Right kidney (tissue), 9 donors: ENCODE measurements at places on chromosomes 6 and 20.

- no peak for DNase-seq
Measured at GRCh38 chr20:48342822-48343513, 484.8 kb downstream of the PREX1 start.

DNA sequence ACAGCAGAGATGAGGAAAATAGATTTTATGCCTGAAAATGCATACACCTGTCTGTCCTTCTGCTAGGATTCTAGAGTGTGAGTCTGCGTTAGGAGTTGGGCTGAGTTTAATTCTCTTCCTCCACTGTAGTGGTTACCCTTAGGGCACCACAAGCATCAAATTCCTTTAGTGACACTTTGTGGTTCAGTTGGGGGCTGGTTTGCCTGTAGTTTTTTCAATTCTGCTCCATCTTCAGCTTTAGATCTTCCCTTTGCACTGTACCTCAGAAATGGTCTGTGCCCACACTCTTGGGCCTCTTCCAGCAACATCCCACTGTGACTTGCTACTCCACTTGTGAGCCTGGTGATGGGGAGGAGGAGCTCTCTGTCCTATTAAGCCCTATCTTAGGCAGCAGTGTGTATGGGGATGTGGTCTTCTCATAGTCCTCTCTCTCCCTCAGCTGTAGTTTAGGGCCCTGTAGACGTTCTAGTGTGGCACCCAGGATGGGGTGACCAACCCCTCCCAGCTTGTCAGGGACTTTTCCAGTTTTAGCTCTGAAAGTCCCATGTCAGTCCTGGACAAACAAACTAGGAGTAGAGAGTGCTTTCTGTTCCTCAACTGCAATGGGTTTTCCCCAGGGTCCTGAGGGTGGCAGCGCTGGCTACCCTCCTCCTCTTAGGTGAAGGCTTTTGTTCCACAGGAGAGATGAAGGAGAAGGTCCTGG is 19.7 kb upstream of the OGFRL1 start:
- DNase-seq = no peak

- no peak for DNase-seq
Measured at GRCh38 chr20:39146394-39146793, 184.2 kb downstream of the DHX35 start.

DNA sequence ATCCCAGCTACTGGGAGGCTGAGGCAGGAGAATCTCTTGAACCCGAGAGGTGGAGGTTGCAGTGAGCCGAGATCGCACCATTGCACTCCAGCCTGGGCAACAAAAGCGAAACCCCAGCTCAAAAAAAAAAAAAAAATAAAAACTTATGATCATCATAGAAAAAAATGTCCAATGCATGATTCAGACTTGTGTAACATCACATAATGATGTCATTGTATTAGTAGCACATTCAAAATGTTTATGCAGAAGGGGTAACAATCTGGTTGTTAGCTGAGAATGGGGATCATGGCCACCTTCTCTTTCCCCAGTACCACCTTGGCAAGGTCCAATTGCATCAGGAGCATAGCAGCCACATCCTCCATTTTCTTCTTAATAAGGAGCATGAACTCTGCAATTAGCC is 137.6 kb upstream of the MARCKS start:
- DNase-seq = no peak
